ENCODE measurements at places on chromosomes 4 and X. TPM values are rescaled to one million over a fixed set of nuclear protein-coding genes. Genes with fewer than 3 reads are reported as not detected.

GRCh38 chr4:85860066-85860740 lies 385.3 kb downstream of the ARHGAP24 start:
- no peak overlapping the region for H3K4me3 ChIP-seq
- no peaks in the 10 kb centered on the region for H3K36me3 ChIP-seq
- H3K27me3 ChIP-seq = no peaks in the 10 kb centered on the region
- peaks cover 11% of the 10 kb centered on the region for H3K4me1 ChIP-seq
- H3K27ac ChIP-seq = no peak overlapping the region
- no peak for DNase-seq

ADH1A gene
- total RNA-seq = not detected

- no peaks in the 10 kb centered on the region for H3K4me1 ChIP-seq
- H3K27ac ChIP-seq = no peak overlapping the region
Measured at GRCh38 chr4:113553082-113553481, 208.5 kb downstream of the CAMK2D start.

AKAP4 gene
- not detected for total RNA-seq

DNA sequence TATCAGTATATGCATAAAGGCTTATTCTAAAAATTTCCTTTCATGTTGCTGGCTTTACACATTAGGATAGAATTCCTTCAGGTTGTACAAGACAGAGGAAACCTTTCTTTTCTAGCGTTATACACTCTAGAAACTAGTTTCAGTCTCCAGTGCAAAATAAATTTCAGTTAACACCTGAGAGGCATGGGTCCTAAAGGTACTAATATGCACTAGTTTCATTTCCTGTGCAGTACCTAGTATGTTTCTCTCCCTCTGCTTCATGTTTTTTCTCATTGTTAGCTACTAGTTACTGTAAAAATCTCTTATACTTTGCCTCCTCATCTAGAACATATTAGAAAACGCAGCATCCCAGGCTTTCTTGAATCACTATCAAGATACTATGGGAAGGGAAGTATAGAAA lies 54.0 kb downstream of the SNX25 start:
- no peak overlapping the region for H3K4me3 ChIP-seq
- H3K27ac ChIP-seq = no peak overlapping the region
- no peak for DNase-seq
- no peaks in the 10 kb centered on the region for H3K27me3 ChIP-seq

- no peak overlapping the region for H3K27ac ChIP-seq
- H3K27me3 ChIP-seq = no peaks in the 10 kb centered on the region
- no peak overlapping the region for H3K4me3 ChIP-seq
- H3K36me3 ChIP-seq = no peaks in the 10 kb centered on the region
Measured at GRCh38 chr4:5759236-5760075, 48.5 kb downstream of the EVC start.

GRCh38 chrX:150506020-150506419 lies 62.4 kb upstream of the MTM1 start:
- peaks cover 22% of the 10 kb centered on the region for H3K4me1 ChIP-seq
- no peak overlapping the region for H3K27ac ChIP-seq
- DNase-seq = no peak

DNA sequence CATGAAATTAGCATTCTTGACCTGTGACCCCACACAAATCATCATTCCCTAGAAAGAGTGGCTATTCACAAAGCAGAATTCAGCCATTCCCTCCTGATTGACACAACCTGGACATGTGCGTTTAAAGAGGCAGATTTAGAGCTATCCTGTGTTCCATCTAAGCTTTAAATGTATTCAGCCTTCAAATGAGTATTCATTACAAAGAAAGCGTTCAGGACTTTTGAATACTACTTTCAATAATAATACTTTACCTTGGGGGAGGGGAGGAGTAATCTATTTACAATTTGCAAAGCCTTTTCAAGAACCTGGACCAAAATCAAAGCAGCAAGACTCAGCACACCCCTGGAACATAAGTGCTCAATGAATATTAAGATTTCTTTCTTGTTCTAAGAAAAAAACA lies 22.5 kb upstream of the GPC4 start:
- H3K27me3 ChIP-seq = no peaks in the 10 kb centered on the region
- peaks cover 30% of the 10 kb centered on the region for H3K4me1 ChIP-seq
- H3K27ac ChIP-seq = no peak overlapping the region
- no peak for DNase-seq
- no peaks in the 10 kb centered on the region for H3K36me3 ChIP-seq
- H3K4me3 ChIP-seq = no peak overlapping the region

DNA sequence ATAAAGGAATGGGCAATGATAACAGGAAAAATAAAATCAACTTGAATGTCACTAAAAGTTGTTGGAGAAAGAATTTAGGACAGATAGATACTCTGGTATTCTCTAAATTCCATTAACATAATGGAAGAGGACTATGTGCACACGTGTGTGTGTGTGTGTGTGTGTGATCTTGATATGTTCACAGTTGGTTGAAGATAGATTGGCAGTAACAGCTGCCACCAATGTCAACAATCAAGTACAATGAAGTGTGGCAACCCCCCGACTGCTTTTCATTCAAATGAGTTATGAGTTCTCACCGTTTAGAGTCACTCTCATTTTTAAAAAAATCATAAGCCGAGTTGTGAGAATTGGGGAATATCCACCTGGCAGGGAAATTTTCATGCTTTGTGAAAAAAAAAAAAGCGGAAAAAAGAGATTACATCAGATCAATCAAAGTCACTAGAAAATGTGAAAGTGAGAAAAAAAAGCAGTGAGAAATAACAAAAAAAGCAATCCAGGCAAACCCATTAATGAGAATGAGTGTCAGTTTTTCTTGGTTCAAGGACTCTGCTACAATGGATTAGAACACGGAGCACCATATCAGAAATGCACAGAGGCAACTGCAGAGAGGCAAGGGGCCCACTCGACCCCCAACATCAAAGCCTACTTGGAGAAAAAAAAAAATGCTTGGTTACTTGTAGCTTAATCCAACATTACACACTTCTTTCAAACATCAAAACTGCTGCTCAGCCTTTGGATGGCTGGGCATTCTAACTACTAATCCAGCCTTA lies 414.9 kb upstream of the PITX2 start:
- no peaks in the 10 kb centered on the region for H3K36me3 ChIP-seq
- DNase-seq = no peak
- H3K27me3 ChIP-seq = no peaks in the 10 kb centered on the region
- no peak overlapping the region for H3K27ac ChIP-seq

Measured in neural progenitor cell (in vitro differentiated cells).